ENCODE measurements at places on chromosomes 16 and 17.

DNA sequence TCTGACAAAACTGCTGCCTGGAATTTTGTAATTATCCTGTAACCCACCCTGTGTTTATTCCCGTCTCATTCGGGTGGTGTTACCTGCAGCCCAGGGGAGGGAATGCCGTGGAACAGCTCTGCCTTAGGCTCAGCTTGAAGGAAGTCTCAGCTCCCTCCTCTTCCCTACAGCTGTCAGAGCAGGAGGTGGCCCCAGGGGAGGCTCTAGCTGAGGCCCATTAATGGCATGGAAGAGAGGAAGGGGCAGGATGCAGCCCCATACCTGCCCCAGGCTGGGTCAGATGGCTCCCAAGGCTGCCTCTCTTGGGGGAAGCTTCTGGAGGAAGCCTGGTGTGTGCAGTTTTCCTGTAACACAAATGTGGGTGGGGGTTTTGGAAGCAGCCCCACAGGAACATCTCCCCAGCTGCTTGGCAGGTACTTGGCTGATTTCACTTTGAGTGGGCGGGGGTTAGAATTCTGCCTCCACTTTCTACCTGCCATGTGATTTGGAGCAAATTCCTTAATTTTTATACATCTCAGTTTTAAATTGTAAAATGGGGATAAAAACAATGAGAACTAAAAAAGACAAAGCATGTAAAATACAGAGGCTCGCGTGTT lies 103.9 kb downstream of the MGAT5B start:
- no peak for DNase-seq

DNA sequence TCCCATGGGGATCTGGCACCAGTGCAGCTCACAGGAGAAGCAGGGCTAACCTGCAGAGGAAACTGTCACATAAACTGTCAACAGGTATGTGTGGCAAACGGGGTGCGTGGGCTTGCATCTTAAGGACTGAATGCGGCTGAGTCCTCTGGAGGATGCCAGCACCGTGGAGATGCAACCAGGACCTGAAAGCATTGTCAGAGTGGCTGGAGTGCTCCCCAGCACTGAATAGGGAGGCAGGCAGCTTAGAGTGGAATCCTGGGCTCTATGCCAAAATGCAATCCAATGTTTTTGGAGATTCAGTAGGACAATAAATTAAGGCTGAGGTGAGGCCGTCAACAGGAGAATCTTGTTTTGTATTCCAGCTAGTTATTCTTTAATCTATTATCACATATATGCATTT lies 21.3 kb upstream of the SALL1 start:
- DNase-seq, result no peak

DNA sequence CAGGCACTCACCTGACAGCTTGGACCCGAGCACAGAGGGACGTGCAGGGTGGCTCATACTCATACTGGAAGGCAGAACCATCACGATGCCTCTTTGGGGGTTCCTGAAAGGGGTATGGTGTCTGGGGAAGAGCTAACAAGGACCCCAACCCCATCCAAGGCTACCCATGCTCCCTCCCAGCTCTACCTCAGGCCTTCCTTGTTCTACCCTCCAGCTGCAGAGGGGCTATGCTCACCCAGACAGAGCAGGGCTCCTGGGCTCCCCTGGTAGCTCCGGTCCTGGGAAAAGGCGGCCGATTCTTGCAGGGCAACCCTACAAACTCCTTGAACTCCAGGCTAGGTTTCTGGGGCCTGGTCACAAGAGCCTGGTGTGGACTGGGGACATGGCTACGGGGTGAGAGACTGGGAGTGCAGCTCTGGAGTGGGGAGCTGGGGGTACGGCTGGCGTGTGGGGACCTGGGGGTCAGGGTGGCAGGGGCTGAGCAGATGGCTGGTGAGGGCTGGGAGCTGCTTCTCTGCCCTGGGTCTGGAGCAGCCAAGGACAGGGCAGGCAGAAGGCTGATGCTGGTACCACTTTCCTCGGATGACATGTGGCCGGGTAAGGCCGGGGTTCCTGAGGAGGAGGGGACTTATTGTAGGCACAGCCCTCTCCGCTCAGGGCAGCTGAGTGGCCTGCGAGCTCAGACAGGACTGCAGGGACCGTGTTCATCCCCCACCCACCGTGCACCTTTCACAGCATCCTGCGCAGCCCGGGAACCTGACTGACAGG lies 2.1 kb downstream of the ACD start:
- no peak for DNase-seq

DNA sequence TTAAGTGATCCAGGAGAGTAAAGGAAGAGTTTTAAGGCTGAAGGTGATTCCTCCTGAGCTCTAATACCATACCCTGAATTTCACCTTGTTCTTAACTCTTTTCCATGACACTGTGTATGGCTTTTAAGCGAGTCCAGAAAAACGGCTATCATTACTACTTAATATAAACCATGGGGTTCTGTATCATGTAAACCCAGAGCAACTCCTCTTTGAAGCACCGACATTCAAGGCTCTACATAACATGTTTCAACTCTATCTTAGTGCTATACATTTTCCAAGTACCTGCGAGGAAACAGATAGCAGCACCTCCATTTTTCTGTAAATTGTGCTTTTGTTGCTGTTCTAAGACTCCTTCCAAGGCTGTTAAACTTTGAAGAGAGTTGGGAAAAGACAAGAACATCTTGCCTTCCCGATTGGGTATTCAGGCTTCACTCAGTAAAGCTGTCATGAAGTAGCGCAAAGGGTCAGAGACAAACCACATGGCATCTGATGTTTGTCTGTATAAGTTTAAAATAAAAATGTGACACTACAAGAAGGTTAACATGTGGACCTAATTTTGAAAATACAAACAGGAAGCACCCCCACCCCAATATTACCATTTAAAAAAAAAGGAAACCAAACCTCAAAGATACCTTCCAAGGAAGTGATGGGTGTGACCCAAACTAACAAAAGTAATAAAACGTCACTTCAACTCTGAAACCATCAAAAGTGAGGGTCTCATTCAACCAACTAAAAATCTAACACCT lies 3.9 kb downstream of the STAT5B start:
- DNase-seq, result no peak

DNA sequence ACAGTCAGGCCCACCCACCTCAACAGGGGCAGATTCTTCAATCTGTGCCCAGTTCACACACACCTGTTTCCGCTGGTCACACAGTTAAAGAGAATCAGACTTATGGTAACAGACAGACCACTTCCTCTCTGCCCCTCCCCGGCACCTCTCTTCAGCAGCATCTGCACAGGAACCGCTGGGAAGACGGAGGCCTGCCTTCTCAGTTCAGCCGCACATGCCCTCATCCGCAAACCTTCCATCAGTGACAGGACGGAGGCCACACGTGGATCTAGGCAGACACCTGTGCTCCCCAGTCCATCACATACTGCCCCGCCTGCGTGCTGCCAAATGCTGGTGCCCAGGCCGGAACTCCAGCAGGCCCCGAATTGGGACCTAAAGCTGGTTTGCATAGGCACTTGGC lies 10.3 kb downstream of the PHB1 start:
- DNase-seq, result no peak

DNA sequence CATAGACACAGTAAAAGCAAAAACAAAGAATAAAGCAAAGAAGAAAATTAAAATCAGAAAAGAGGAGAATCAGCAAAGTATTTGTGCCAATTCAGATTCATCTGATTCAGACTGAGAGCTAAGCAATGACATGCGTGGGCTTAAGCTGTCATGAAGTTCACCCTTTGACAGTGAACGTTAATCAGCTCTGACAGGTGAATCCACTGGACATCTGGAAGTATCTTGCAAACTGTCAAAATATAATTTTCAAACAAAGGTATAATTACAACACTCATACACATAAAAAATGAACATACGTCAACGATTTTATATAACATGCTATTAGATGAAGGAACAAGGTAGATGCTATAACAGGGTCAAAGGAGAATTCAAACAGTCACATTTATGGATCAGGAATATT lies 596.3 kb upstream of the SALL1 start:
- DNase-seq, result no peak

DNA sequence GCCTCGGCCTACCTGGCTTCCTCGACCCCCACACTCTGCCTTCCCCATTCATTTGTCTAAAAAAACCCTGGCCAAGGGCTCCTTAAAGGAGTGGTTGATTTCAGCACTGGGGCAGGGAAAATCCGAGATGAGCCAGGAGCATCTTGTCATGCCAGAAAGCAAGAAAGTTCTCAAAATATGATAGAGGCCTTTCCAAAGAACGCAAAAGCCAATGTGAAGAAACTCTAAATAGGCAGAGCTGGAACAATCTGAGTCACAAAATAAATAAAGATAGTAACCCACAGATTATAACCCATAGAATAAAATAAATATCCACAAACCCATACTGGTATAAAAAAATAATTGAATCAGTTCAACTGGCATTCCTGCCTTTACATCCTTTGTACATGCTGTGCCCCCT lies 192.3 kb upstream of the SALL1 start:
- no peak for DNase-seq

DNA sequence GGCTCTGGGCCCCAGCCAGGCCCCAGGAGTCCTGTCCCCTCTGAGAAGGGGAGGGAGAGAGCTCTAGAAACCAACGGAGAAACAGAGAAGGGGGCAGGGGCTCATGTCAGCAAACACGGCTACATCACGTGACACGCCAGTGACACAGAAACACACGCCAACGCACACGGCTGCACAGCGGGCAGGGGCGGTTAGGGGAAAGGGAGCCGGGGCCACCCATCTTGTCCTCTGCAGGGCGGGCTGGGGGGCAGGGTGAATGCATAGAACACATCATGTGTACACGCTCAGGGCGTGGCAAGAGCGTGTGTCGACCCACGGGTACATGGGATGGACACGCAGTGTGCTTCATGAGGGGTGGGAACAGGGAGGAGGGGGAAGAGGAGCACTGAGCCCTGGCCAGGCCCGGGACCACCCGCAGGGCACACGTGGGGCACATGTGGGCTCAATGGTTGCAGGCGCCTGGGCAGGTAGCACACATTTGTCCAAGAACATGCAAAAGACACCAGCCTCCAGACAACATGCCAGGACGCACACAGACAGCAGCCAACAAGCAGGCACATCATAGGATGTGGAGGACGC lies 4.6 kb downstream of the HSD3B7 start:
- no peak for DNase-seq

DNA sequence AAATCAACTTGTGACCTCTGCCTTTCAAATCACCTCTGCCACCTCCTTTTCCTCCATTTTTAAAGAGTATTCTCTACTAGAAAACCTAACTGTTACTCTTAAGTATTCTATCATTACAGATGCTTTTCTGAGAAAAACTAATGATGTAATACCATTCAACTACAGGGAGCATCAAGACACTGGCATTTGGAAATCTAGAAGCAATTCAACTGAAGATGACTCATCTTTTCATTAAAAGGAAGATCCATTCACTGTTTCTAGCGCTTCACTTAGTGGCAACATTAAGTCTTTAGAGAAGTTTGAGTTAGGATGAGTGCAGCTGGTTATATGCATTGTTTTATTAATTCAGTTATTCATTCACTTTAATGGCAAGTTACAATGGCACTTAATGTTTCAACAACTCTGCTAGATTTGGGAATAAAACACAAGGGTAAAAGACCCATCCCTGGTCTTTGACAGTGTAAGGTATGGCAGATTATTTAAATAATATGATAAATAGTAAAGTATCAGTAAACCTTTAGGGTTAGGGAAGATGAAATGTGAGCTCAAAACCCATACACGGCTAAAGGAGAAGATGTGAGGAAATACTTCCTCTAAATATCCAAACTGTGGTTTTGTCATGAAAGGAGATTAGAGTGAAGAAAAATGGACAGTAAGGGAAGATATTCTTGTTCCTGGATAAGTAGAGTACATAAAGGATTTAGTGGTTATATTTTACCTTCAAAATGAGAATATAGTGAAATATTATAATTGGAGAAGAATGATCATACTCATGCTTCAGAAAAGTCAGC lies 61.7 kb downstream of the KCNJ2 start:
- DNase-seq, result no peak

DNA sequence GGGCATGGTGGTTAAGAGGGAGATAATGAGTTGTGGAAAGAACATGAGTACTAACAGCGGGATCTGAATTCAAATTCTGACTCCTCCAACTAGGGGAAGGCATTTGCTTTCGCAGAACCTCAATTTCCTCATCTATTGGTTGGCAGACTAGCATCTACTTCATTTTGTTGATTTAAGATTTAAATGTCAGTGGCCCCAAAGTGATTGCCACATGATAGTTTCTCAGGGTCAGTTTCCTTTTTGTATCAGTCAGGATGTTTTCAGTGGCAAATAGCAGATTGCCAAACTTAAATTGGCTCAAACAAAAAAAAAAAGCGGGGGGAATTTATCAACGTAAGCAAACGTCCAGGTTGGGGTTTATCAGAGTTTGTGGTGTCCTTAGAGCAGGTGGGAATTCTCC lies 25.1 kb upstream of the NOS2 start:
- DNase-seq, result no peak

DNA sequence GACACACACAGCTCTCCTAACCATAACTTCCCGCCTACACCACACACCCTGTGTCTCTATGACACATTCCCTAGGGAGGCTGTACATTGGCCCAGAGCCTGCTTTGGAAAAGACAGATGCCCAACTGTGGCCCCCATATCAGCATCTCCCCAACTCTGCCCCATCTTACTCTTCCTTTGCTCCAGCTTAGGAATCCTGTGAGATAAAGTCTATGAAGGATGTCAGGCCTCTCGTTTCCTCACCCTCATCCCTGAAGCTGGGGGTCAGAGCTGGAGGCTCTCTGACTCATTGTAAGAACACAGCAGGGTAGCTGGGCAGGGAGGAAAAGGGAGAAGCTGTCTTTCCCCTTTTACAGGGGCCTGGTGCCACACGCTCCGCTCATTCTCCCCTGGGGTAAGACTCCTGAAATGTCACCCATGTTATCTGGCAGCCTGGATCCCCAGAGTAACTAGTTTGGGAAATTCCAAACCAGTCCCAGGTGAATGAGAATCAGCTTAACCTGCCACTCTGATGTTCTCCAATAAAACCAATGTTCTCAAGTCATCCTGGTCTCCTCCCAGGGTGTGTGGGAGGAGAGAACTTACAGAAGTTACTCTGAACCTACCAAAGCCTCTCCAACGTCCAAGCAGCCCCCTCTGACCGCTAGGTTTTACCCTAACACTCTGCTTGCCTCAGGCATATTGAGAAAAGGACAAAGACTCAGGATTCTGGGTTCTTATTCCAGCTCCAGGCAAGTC lies 2.8 kb downstream of the RAPGEFL1 start:
- no peak for DNase-seq

DNA sequence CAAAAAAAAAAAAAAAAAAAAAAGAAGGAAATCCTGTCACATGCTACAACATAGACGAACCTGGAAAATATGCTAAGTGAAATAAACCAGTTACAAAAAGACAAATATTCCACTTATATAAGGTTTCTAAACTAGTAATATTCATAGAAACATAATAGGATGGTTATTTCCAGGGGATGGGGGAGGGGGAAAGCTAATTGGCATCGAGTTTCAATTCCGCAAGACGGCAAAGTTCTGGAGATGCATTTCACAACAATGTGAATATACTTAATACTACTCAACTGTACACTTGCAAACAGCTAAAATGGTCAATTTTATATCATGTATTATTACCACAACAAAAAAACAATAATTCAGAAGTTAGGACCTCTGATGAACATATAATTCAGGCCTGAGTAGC lies 37.9 kb upstream of the ABCA9 start:
- no peak for DNase-seq

GRCh38 chr17:61283043-61283442 lies 116.6 kb upstream of the TBX2 start:
- no peak for DNase-seq
